ENCODE measurements at places on chromosomes 1 and 21.

DNA sequence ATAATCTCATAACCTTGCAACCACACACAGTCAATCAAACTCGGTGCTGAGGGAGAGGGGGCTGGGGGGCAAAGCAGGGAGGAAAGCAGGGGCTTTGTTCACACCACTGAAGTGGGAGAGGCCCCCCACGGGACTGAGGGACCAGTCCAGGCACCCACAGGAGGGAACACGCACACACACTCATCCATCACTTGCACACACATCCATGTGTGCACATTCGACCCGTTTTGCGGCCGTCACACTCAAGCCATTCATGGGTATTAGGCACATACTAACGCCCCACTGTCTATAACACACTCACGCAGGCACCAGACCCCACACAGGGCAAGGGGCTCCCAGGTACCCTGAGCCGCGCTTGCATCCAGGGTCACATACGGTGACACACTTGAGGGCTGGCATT, 14.0 kb downstream of the EFNA3 start:
- no peak for DNase-seq

DNA sequence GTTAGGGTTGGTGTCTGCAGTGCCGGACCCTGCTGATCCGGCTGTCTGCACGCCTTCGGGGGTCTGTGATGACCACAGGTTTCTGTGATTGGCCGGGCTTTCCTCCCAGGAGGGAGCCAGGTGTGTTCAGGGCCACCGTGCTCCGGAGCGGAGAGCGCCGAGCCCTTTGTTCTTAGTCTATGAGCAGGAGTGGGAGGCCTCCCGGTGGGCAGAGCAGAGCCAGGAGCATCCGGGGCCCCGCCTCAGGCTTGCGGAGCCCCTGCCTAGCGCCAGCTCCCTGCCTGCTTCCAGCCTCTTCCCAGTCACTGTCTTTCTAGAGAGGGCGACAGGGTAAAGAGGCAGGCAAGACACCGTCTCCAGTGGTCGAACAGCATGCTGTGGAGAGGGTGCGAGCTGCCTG, 31.8 kb downstream of the KCNAB2 start:
- DNase-seq: no peak

DNA sequence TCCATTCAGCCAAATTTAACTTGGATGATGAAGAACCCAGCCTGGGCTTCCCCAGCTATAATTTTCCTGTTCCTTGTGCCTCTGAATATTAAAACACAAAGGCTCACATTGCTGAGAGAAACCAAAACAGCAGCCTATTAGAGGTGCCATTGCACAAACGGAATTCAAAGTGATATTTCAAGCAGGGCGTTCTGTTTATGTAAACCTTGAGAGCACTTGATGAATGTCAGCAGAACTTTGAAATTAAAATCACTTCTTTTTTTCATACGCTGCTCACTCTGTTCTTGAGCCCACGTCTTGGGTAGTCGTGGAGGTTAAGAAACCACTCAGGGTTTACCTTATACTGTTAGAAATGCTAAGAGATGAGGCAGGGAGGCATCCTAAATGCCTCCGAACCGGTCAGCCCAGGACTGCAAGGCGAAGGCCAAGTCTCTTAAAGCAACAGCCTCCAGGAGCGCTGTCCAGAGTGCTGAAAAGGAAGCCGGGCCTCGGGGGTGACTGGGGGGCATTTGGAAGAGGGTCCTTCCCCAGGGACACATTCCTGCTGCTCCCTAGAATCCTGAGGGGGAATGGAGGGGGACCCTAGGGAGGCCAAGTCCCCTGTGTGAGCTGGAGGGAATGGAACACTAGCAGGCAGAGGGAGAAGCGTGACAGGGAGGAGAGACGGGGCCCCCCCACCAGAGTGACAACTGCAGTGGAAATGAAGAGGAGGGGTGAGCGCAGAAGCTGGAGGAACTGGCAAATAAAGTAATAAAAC, 154.8 kb upstream of the VAMP3 start:
- DNase-seq: peak; percentile 32

DNA sequence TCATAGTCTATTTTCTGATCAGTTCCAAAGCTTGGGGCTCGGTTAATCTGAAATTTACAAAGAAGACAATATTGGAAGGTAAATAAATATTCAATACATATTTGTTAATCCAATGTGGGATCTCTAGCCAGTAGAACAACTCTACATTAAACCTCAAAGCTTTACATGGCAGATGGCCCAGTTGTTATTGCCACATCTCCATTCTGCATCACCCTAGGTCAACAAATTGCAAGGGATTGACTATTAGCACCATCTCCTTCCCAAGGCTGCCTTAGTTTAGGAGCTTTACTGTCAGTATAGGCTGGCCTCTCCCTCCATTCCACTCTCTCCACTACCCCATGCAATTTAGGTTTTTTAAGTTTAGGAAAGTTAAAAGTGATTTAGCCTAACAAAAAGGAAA, 69.7 kb downstream of the TTLL7 start:
- DNase-seq: no peak

GRCh38 chr1:202349206-202349928, 868 bp downstream of the PPP1R12B start:
- DNase-seq: no peak

DNA sequence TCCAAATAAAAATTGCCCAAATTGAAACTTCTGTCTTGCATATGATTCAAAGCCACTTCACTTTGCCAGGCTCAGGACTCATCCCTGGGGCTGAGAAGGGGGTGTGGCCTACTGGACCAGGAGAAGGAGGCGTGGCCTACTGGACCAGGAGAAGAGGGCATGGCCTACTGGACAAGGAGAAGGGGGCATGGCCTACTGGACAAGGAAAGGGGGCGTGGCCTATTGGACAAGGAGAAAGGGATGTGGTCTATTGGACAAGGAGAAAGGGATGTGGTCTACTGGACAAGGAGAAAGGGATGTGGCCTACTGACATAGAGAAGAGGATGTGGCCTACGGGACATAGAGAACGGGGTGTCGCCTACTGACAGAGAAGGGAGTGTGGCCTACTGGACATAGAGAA, 405.3 kb downstream of the RRAGC start:
- no peak for DNase-seq

GRCh38 chr1:193537266-193538002, 351.0 kb upstream of the B3GALT2 start:
- DNase-seq: peak; percentile 49

GRCh38 chr1:10889650-10890353, 93.4 kb upstream of the CASZ1 start:
- DNase-seq: no peak

DNA sequence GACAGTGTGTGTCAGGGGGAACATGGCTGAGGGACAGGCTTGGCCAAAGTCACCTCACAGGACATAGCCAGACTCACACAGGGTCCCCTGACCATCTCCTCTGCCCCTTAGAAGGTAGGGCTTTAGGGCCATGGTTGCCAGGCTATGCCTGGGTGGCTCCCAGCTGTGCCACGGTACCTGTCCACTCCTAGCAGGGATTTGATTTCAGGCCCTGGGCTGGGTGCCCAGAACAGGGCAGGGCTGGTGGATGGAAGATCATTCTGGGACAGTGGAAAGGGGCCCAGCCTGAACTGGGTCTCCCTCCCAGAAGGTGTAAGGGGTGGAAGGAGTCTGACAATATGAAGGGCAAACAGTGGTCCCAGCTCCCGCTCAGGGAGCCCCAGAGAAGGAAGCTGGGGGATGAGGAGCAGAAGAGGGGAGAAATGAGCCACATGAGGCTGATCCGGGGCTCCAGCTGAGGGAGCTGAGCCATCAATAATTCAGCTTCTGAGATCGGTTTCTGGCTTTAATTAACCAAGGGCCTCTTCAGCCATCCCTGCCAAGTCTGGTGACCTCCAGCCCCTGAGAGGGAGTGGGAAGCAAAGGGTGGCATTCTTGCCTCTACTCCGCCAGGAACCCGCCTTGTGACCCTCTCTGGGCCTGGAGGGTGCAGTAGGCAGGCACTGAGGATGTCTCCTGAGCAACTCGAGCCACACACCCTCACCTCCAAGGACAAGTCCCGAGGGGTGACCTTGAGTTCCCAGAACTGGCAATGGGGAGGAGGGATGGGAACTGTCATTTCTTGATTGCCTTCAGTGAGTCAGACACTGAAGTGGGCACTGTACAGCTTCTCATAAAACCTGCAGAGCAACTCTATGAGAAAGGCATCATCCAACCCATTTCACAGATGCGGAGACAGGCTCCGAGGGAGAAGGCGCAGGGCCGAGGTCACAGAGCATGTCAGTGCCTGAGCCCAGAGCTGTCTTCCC, 2.1 kb downstream of the CD164L2 start:
- DNase-seq: no peak

- DNase-seq: no peak
These were observed 8.5 kb upstream of the NFIA start for GRCh38 chr1:61073871-61074270.

- DNase-seq: no peak
These were observed 7.3 kb downstream of the KRTAP22-2 start for GRCh38 chr21:30582870-30583269.

DNA sequence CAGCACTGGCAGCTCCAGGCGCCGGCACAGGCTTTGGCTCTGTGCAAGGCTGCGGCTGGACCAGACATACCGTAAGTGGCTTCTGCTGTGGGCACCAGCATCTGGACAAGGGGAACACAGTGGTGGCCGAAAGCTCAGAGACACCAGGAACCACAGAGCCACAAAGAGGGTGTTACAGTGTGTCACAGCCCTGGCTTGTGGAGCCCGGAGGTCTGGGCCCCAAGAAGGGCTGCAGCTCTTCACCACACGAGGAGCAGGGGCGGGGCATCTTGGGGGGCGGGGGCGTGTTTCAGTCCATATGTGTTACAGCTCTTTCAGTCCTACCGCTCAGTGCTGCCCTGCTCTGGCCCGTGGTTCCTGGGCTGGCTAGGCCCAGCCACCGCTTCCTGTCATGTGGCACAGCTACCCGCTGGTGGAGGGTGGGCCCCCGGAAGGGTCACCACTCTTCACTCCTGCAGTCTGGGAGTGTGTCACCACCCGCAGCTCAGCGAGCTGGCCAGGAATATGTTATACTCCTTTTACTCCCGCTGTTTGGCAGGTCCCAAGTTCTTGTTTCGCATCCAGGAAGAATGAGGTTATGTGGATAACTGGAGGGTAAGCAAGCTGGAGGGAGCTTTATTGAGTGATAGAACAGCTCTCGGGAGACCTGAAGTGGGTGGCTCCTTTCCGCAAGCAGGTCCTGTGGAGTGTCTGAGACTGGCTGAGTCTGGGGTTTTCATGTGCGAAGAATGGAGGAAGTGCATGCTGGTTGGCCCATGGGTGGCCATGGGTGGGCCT, 3.3 kb upstream of the LSM10 start:
- DNase-seq: peak; percentile 62

DNA sequence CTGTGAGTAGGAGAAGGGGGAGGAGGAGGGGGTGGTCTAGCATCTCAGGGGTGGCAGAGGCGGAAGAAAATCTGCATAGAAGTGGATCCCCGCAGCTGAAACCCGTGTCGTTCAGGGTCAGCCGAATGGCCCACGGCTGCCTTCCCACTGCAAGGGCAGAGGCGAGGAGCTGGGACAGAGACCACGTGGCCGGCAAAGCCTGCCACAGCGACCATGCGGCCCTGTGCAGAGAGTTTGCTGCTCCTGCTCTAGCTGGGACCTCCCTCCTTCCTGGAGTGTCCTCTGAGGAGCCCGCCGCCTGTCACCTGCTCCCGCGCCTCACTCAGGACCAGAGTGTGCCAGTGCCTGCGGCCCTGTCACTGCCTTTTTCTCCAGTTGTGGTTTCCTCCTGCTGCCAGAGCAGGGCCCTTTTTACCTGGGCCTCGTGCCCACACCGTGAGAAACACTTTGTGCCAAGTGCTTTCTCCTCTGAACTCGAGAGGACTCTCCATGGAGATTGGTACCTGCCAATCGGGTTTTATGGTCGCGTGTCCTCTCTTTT, 5.4 kb upstream of the TRPM2 start:
- DNase-seq: no peak

DNA sequence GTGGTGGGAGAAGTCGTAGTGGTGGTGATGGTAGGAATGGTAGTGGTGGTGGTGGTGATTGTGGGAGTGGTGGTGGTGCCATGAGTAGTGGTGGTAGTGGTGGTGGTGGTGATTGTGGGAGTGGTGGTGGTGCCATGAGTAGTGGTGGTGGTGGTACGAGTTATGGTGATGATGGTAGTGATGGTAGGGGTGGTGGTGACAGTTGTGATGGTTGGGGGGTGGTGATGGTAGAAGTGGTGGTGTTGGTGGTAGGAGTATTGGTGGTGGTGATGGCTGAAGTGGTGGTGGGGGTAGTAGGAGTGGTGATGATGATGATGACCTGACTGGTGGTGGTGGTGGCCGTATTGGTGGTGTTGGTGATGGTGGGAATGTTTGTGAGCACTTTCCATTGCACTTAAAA, 107.1 kb downstream of the DISC1 start:
- DNase-seq: no peak

DNA sequence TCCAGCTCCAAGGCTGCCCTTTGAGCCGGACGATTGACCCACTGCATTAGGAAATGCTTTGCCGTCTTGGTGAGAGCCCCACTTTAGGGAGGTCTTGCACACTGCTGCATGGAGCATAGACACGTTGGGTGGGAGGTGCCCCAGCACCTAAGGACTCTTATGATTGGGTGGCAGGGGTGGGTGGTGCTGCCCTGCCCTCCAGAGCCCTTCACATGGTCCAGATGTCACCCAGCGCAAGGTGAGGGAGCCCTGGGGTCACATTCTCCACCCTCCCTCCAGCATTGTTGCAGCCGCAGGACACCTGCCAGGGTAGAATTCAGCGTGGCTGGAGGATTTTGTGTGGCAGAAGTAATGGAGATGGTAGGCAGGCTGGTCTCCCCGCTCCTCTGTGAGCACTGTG, 137.4 kb upstream of the COL6A1 start:
- peak; percentile 6 for DNase-seq

DNA sequence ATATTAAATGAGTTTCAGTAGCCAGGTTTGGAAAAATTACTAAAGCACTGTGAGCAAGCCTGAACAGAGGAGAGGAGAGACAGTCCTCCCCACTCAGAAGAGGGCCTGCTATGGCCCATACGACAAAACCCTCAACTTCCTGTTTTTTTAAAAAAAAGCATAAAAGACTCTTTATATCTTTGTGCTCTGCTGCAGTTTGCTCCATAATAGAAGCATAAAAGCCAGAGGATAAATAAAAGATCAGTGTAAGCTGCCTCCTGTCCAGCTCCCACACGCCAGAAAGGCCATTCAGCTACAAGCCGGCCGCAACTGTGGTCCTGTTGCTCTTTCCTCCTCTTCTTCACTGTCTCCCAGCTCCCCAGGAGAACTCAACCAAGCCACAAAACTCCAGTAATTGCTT, 37.8 kb downstream of the NID1 start:
- DNase-seq: no peak

- no peak for DNase-seq
These were observed 108.9 kb downstream of the LBR start for GRCh38 chr1:225318706-225319575.

GRCh38 chr1:203467550-203467921, 8.1 kb upstream of the PRELP start:
- DNase-seq: no peak

Measured in activated CD4-positive, CD25-positive, alpha-beta regulatory T cell treated with anti-CD3 and anti-CD28 coated beads, Interleukin-2, amount 50 U/mL, for 72 hours (primary cell).